Fibroblast of gingiva (primary cell): ENCODE measurements at places on chromosomes 7 and 10.

DNA sequence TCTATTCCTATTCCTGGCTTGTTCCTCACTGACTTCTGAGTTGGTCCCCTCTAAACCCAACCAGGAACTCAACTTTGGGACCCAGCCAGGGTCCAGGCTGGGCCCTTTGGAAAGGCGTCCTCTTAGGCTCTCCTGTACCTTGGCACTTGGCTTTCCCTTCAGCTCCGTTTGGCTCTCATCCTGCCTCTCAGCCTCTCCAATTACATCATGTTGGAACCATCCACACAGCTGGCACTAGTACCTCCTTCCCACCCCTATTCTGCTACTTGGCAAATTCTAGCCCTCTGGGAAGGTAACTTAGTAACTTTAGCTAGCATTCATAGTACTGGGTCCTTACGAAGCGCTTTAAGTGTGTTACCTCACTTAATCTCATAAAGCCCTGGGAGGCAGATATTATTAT lies 205.3 kb upstream of the HABP2 start:
- DNase-seq: no peak

DNA sequence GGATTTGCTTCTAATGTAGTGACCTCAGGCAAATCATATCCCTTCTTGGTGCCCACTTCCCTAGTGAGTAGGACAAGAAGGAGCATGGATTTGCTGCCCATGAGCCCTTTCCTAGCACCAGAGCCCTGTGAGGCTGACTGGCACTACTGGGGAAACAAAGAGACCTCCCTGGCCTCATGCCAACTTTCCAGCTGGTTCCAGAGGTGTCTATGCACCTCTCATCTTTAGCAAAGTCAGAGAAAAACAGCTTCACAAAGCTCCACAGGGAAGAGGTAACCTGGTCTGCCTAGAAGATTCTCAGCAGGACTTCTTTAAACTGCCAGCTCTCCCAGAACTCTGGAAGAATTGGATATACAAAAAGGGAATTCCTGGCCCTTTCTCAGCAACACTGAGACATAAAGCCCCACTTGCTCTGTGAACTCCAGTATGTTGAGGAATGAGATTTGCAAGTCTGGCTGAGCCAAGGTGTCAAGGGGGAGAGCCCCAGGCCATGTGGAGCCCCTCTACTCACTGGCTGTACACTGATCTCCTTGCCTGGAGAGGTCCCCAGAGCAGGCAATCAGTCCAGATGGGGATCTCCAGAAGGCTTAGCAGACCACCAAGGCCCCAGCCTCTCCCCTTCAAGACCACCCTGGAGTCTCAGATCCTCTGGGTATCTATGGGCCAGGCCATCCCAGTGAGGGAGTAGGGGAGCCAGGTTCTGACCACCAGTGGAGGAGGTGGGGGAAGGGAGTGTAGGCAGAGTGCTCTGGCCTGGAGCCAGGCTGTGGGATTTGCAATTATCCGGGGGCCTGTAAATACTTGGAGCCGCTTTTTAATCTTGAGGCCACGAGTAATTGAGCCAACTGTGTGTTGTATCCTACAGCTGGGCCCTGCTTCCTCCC lies 24.4 kb upstream of the RBM20 start:
- DNase-seq: no peak

DNA sequence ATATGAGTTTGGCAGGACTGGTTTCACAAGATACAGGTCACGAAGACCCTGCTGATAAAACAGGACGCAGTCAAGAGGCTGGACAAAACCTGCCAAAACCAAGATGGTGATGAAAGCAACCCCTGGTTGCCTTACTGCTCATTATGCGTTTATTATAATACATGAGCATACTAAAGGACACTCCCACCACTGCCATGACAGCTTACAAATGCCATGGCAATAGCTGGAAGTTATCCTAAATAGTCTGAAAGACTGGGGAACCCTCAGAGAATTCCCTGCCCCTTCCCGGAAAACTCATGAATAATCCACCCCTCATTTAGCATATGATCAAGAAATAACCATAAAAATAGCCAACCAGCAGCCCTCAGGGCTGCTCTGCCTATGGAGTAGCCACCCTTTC lies 73.1 kb downstream of the TEX36 start:
- no peak for DNase-seq

DNA sequence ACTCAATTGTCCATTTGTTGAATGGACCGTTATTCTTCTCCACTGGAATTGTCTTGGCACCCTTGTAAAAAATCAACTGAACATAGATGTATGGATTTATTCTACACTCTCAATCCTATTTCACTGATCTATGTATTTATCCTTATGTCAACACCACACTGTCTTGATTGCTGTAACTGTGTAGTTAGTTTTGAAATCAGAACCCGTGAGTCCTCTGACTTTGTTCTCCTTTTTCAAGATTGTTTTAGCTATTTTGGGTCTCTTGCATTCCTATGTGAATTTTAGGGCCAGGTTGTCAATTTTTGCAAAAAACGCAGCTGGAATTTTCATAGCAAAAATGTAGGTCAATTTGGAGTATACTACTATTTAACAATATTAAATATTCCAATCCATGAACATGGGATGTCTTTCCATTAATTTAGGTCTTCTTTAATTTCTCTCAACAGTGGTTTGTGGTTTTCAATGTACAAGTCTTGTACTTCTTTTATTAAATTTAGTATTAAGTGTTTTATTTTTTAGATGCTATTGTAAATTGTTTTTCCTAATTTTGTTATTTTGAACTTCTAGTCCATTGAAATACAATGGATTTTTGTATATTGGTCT lies 10.0 kb downstream of the CAMK2B start:
- DNase-seq: no peak

GRCh38 chr10:90857635-90858460 lies at the start of gene HTR7:
Gene HTR7, minus strand, starts transcription at chr10:90858039. Its CDS starts 368 bp downstream, at chr10:90857671.
- DNase-seq: peak; percentile 46

GRCh38 chr7:2870471-2870931 lies 26.4 kb upstream of the GNA12 start:
- DNase-seq: no peak

- no peak for DNase-seq
These were observed 79.6 kb downstream of the LANCL2 start for GRCh38 chr7:55444786-55445185.

GRCh38 chr7:8783229-8783628 lies 349.8 kb downstream of the NXPH1 start:
- no peak for DNase-seq

DNA sequence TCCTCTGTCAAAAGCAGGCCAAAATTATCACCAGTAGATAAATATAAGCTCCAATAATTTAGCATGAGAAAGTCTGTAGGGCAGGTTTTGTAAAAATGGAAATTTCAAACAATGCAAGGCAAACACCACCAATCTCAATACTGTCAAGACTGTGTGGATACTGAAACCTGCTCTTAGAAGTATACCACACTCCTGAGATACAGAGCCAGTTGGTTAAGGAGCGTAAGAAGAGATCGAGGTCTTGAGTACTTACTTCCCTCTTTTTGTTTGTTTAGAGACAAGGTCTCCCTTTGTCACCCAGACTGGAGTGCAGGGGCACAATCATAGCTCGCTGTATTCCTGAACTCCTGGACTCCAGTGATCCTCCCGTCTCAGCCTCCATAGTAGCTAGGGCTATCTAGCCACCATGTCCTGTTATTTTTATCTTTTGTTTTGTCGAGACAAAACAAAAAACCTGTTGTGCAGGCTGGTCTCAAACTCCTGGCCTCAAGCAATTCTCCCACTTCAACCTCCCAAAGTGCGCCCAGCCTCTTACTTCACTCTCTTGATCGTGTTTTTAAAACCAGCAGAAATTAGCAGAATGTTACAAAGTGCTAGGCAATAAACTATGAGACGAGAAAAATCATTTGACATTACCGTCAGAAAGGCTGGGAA lies 205.7 kb downstream of the PARD3 start:
- DNase-seq: no peak

DNA sequence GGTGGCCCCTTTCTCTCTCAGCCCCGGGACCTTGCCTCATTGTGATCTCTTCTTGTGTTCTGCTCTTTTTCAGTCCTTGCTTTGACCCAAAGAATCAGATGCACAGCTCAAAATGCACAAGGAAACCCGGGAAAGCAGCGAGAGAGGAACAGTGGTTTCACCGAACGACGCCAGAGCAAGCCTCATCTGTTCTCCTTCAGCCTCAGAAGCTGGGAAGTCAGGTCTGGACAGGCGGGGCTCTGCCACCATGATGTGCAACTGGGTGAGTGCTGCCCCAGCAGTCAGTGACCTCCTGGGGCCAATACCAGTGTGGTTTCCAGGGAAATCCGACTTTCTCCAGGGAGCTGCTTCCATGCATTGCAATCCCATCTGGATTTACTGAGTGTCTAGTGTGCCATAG lies 133.4 kb downstream of the PRKCQ start:
- no peak for DNase-seq

GRCh38 chr10:122181041-122181732 lies 89.9 kb upstream of the BTBD16 start:
- DNase-seq: no peak

GRCh38 chr7:130741331-130741995 lies 7.5 kb upstream of the KLF14 start:
- DNase-seq: no peak

DNA sequence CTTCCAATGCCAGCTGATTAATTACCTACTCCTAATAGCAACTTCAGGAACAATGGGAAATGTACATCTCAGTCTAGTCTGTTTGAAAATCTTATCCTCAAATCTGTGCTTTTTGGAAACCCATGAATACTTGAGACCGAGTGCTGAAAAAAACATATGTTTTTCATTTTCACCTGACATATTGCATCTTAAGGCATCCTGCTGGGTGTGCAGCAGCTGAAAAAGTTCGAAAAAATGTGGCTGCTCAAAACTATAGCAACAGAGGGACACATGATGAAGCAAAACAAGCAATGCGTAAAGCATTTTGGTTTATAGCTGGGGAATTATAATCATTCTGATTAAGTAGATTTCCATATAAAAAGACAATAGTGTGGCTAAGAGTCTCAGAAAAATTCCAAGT lies 218.0 kb downstream of the CREB5 start:
- peak; percentile 16 for DNase-seq

GRCh38 chr10:59991661-59992060 lies 85.3 kb upstream of the CCDC6 start:
- DNase-seq: peak; percentile 7

- no peak for DNase-seq
These were observed 275.2 kb upstream of the MGMT start for GRCh38 chr10:129191797-129192196.

GRCh38 chr10:77532068-77532467 lies 105.5 kb downstream of the KCNMA1 start:
- peak; percentile 80 for DNase-seq

DNA sequence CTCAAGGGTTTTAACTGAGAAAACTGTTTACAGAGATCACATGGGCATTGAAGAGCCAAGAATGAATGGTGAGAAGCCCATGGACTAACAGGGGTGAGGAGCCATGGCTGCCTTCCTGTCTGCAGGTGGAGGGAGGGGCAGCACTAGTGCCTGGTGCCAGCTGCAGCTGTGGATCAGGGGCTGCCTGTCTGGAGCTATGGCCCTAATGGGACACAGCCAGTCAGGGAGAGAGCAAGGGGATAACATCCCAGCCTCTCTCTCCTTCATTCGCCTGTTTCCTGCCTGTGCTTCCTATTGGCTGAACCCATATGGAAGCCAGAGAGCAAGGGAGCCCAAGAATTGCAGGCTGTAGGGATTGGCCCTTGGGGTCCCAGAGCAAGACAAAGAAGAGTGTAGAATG lies 125.8 kb upstream of the GAD2 start:
- no peak for DNase-seq

- no peak for DNase-seq
These were observed 204.7 kb upstream of the VSTM2A start for GRCh38 chr7:54337466-54337865.

GRCh38 chr10:8073691-8074416 lies 19.4 kb downstream of the GATA3 start:
- no peak for DNase-seq

DNA sequence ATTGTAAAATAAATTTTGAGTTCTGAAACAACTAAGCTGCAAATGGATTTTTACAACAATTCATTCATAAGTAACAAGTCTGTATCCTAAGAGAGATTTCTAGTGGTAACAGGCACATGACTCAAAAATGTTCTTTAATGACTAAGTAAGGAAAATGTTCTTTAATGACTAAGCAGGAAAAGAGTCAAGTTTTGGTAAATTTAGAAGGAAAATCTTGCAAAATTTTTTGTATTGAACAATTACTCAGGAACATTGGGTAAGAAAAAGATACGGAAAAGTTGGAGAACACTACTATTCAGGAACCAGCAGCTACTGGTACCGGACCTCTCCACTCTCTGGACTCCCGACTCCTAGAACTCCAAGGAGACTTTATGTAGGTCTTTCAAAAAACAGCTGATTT lies 33.5 kb downstream of the HYCC1 start:
- peak; percentile 83 for DNase-seq

- DNase-seq: no peak
These were observed 100.8 kb downstream of the EGFR start for GRCh38 chr7:55119571-55119970.

DNA sequence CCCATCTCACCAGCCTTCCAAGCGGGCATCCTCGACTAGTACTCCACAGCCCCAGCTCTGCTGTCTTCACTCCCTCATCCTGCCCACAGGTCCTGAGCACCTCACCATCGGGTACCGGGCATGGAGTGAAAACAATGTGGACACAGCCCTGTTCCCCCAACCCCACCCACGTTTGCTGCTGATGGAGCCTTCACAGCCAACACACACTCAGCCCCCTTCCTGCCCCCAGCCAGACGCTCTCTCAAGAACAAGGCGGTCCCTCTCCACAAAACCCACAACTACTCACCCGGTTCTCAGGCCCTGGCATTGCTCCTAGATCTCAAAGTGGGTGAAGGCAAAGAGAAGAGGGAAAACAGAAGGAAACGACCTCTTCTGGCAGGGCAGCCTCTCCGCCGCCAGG lies 56.1 kb downstream of the SLIT1 start:
- no peak for DNase-seq

GRCh38 chr7:65342723-65343629 lies 30.7 kb upstream of the ZNF92 start:
- no peak for DNase-seq

- no peak for DNase-seq
These were observed 21.5 kb downstream of the POLL start for GRCh38 chr10:101566333-101567164.

DNA sequence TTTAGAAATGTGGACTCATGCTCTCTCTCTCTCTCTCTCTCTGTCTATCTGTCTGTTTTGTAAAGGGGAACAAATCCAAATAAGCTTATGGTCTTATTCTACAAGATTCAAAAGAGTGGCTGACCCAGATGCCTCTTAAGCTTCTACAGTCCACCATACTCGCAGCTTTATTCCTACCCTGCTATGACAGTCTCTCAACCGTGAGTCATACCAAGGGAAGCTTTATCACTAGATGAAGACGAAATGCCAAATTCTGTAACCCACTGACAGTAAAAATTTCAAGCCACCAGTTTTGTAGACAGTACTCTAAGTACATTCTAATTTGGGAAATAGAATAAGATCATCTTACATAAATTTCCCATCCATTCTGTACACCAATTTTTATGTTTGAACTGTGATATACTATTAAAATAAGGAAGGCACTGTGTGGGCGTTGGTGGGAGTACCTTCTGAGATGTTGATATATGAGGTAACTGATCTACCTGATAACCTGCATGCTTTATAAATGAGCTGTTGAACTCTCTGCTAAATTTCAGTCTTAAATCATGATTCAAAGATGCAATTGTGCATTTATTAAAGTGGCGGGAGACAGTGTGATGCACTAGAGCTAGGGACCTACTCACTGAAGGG lies 153.2 kb downstream of the KLF6 start:
- no peak for DNase-seq
